ENCODE measurements at places on chromosomes 4 and X.
A peak's percentile ranks its signal among the peaks of the same experiment; 100 is the strongest.

GRCh38 chr4:108849611-108850168 lies 86.8 kb upstream of the ETNPPL start:
- peak; percentile 19 for DNase-seq

GRCh38 chr4:48270951-48271473 lies 1.4 kb upstream of the TEC start:
- no peak for DNase-seq

DNA sequence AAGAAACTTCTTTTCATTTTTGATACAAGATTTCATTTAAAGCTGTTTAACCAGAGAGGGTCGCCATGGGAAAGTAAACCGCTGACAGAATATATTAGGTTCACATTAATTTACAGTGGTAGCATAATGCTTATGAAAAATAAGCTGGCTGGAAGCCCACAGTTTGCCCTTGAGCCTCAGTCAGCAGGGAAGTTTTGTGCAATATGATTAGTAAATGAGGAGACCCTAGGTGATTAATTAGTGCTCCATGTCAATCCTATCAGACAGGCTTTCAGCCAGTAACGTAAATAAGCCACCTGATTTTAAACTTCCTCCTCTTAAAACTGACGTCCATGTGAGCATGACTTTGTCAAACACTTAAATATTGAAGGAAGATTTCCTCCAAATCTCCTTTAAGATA lies 134.2 kb downstream of the TSPAN5 start:
- DNase-seq, result no peak

GRCh38 chr4:78318126-78318525 lies 233.4 kb upstream of the ANXA3 start:
- no peak for DNase-seq

DNA sequence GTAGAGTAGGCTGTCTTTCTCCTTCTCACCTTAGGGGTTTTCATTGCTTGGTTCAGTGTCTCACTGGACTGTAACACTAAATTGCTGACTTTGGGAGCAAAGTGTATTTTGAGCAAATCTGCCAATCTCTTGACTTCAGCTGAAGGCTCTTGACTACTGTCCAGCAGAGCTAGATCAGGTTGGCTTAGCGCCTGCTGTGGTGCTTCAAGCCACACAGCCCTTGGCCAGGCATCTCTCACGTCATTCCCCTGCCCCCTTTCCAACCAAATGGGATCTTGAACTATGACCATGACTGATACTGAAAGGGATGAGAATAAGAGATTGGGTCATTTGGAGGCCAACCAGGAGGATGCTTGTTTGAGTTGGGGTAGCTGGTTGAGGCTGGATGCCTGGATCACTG lies 4.8 kb downstream of the SLC16A2 start:
- no peak for DNase-seq

GRCh38 chr4:130478406-130478805 lies 1382.5 kb downstream of the C4orf33 start:
- DNase-seq, result no peak

DNA sequence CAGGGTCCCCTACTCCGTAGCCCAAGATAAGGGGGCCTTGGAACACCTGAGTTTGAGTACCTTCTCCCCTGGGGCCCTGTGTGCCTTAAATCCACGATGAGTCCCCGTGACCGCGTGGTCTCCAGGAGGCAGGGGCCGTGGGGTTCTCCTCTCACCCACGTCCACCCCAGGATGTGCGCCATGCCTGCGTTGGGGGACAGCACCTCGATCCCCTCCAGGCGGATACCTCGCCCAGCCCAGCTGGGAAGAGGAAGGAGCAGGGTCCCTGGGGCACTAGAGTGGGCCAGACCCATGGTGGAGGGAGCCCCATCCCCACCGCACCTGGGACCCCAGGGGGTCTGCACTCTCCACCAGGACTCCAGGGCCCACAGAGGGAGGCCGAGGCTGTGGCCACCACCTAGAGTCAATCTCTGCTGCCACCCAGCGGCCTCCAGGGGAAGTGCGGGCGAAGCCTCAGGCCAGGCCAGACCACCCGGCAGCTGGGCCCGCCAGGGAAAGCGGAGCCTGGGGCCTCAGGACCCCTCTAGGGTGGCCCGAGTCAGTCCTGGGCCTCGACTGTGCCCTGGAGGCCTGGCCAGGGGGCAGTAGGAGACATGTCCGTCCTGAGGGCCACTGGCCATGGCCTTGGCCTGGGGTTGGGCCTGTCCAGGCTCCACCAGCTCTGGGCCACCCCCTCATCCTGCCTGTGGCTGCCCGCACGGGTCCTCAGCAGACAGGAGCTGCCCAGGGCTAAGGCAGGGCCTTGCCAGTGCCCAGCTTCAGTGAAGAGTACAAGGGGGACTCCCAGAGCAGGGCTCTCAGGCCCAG lies 55.0 kb downstream of the FAM53A start:
- peak; percentile 61 for DNase-seq

DNA sequence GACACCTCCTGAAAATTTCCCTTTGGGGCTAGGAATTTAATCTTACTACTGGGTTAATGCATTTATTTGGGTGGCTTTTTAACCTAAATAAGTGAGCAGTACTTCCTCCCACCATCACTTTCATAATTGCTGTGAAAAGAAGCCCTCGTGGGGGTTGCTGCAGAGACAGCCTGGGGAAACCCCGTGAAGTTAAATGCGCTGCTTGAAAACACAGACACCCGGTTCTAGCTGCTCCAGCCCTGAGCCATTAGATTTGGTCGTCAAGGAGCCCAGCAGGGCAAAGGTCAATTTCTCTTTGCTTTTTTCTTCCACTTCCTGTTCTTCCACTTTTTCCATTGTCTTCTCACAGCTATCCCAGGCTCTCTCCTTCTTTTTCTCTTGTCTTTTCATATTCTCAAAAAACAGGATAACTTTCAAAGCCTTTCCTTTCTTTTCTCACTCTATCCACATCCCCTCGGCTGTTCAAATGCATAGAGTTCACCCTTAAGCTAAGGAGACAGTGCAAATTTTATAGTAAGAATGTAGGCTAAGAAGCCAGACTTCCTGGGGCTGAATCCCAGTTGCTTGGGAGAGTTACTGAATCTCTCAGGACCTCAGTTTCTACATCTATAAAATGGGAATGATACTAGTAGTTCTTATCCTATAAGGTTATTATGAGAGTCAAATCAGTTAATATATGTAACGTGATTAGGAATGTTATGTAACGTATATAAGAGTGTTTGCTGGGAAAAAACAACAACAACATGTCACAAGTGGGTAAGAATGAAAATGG lies 91.5 kb upstream of the ZNF827 start:
- DNase-seq, result no peak

DNA sequence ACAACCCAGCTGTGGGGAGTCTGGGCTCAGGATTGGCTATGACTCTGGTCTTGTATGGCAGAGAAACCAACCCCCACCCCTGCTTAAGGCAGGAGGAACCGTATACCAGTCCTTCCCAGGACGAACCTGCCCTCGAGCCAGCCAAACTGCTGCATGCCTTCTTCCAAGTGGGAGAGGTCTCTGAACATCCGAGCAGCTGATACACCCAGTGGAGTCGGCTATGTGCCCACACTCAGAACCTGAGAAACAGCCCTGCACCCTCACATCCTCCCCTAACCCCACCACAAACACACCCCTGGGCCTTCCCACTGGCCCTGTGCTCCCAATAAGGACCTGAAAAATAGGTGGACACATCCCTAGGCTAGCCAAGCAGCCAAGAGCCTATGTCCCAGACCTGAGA lies 21.8 kb downstream of the C4orf33 start:
- no peak for DNase-seq

DNA sequence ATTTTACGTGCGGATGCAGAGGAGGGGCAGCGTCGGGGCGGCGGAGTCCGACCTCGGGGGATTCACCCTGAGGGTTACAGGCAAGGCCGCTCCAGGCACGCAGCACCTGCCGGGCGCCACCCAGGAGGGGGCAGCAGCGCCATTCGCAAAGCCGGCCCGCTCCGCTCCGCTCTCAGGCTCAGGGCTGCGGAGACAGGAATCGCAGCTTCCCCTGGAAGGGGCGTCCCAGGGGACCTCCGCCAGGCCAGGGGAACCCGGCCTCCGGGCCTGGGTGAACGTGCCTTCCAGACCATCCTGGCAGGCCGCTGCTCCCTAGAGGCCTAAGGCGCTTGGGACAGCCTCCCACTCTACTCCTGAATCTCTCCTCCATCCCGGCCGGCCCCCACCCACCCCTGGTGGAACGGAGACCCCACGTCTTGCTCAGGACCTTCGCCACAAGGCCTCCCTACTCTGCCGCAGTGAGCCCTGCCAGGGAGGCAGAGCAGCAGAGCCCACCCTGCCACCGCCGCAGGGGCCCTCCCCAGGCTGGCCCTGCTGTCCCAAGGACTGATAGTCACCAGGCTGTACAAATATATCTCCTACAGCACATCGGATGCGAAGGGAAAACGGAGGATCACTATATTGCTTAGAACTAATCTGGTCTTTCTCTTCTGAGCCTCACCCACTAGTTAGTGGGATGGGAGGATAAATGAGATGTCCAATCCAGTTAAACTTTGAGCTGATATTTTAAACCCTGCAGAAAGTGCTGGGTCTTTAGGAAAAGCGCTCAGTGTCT lies 115.0 kb downstream of the SMIM20 start:
- peak; percentile 48 for DNase-seq

DNA sequence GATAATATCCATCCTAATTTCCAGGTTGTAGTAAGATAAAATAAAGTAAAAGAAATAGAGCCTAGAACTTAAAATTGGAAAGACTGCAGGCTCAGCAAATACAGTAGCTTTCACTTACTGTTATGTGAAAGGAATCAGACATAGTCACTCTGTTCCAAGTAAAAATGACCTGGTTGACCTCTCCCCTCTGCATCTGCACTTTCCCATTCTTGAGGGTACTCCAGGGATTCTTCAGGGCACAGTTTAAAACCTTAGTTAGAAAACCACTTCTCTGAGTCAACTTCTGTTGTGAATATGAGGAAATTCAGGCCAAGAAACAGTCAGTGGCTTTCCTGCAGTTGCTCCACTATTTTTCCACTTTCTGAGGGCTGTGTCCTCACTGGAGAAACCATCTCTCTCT lies 42.9 kb downstream of the FRAS1 start:
- DNase-seq, result no peak

- DNase-seq, result no peak
These were observed 4.4 kb downstream of the RGS12 start for GRCh38 chr4:3297066-3297859.

- no peak for DNase-seq
These were observed 1099.3 kb upstream of the DIAPH2 start for GRCh38 chrX:95585321-95585720.

GRCh38 chr4:82201303-82201702 lies 172.5 kb downstream of the HNRNPD start:
- no peak for DNase-seq

DNA sequence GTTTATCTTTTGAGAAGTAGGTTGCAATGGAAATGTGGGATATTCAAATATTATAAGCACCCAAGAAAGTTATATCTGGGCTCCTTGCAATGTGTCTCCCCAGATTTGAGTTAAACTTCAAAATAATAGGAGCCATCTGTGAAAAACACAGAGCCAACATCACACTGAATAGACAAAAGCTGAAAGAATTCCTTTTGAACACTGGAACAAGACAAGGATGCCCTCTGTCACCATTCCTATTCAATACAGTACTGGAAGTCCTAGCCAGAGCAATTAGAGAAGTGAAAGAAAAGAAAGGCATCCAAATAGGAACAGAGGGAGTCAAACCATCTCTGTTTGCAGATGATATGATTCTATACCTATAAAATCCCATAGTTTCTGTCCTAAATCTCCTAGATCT lies 114.3 kb upstream of the IL1RAPL1 start:
- DNase-seq, result no peak

GRCh38 chr4:139189972-139190371 lies 13.0 kb upstream of the ELF2 start:
- no peak for DNase-seq

DNA sequence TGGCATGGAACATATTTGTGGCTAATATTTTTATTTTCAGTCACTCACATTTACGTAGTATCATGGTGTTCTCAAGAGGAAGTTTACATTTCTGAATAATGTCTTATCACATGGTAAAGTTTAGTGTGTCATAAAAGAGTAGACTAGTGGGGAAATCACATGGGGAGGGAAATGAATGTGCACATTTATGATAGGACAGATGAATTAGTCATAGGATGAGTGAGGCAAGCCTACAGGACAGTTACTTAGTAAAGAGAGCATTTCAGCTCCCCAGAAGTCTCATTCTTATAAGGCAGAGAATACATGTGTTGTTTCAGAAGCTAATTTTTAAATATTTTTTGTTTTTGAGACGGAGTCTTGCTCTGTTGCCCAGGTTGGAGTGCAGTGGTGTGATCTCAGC lies 6.2 kb downstream of the GK start:
- DNase-seq, result no peak

GRCh38 chr4:78542373-78542772 lies 9.2 kb upstream of the ANXA3 start:
- no peak for DNase-seq

Data from CD4-positive, alpha-beta T cell treated with Interleukin-6 at 100 ng/mL for 8 hours (primary cell).